ENCODE measurements at places on chromosomes 7 and 10.
A peak's percentile ranks its signal among the peaks of the same experiment; 100 is the strongest.

DNA sequence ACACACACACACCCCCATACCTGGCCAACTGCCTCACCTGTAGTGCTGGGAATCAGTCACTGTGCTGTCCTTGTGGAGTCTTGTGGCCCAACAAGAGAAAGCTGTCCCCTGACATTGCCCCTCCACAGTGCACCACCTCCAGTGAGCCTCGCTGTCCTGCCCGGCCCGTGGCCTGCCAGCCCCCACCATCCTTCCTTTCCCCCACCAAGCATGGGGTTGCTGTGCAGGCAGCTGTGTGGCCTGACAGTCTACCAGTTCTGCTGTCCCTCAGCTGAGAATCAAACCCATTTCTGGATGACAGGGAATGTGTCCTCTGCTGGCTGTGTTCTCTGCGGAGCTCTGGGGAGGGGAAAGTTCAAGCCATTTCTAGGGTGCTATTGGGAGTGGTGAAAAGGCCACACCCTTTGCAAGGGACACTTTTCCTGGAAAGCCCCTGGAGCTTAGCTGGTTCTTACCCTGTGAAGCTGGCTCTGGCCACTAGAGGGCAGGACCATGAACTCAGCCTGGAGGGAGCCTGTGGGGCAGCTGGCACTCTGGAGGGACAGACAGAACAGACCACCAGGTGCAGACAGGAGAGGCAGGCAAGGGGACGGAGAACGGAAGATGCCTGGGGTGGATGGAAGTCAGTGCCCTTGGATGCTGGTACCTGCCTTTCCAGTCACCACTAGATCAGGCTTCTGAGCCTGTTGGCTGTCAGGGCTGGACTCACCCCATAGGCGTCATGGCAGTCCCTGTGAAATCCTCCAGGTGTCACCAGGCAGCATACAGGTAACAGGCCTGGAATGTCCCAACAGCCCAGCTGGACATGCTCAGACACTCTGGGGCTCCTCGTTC is 10.5 kb upstream of the MTPAP start:
- peak; percentile 45 for DNase-seq

- DNase-seq: no peak
Measured at GRCh38 chr7:101934618-101935017, 117.2 kb downstream of the CUX1 start.

DNA sequence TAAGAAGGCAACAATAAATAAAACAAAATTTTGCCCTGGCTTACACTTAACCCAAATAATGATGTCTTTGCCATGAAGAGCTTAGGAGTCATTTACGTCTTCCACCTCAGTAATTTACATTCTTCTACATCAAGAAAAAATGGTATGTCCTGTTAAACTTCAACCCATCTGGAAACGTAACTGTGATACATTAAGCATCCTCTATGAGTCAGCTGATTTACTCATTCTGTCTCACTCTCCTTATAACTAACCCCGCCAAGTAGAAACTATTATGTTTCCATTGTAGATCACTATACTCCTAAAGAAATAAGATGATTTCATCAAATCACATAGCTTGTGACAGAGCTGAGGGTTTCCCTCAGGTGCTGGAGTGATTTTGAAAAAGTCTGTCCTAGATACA is 330.7 kb downstream of the CDC14C start:
- DNase-seq: no peak

DNA sequence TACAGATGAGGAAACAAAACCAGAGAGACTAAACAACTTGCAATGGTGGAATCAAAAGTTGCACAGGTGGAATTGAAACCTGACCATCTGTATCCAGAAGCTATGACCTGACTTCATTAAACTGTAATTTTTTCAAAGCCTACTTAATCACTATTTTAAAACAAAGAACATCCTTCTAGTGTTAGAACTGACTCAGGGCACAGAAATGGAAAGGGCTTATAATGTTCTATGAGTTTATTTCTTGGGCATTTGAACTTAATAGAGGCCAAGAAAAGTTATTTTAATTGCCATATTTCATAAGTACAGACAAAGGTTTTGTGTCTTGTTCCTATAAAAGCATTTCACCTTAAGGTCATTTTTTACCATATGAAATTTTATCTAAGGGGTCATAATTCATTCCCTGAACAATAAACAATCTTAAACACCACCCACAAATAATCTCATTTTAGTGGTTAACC is 8.8 kb downstream of the ITGB1 start:
- DNase-seq: no peak

GRCh38 chr10:33552290-33552689 is 217.8 kb upstream of the NRP1 start:
- DNase-seq: no peak

DNA sequence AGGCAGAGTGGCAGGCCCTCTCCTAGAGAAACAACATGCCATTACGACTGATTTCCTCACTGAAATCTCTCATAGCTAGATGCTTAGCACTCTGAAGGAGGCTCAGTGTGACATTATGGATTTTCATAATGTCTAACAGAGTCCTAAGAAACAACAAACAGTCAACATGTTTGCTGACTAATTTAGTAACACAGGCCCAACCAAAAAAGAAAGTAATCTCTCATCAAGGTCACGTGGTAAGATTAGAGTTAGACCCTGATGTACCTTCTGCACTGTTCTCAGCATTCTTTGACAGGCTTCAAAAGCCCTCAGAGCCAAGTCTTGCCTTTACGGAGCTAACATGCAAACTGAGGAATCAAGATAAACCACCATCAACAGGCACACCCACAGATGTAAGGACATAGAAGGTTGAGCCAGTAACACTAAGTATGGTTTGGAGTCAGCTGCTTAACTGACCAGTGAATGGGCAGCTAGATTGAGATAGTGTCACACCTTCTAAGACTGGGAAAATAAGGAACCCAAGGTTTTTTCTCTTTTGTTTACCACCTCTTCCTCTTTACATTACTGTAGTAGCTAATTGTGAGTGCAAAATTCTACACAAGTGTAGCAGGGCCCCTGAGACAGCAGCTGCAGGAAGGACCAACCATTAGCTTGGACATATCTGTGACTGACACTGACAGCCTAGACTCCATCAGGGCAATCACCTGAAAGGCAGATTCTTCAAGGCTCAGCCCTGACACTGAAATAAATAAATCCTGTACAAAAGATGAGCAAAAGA is 15.3 kb upstream of the KCNIP2 start:
- no peak for DNase-seq

DNA sequence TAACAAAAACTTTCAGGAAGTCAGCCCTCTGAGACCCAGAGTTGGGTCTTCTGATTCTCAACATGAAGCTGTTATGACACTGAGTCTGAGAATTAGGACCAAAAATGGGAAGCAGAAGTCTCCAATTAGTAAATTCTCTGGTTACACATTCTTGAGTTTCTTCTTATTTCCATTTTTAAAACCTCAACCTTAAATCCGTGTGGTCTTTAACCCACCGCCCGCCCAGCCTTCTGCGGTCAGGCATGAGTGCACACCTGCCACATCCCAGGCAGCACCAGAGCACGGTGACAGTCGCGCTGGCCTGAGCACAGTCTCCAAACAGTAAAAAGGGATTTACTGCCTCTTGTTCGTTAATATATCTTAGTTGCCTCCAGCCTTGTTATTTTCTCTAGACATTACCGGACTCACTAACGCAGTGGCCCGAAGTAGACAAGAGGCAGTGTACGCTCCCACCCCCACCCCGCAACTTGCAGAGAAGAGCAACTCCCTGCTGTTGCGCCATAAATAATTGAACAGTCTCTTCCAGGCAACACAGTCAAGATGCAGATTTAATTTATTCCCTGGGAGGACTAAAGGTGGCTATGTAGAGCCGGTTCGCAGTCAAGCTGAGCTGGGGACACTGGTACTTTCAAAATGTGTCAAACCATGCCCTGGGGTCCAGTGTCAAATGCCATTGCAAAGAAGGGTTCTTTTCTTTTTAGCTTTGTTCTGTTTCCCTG is 147.0 kb upstream of the CELF2 start:
- DNase-seq: no peak

DNA sequence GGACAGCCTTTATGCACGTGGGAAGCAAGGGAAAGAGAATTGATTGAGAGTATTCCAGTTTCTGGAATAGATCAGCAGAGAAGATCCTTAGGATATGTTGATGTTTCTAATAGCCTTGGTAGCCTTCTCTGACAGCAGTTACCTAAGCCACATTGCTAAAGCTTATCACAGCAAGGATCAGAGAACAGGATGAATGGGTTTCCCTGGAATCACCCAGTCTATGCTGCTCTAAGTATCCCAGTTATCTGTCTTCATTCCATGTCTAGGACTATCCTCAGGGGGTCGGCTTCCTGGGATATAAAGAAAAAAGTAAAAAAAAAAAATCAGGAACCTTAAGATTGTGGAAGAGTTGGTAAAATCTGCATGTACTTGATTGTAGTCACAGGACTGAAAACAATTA is 352.0 kb upstream of the AKR1E2 start:
- DNase-seq: no peak

- DNase-seq: no peak
Measured at GRCh38 chr7:141042222-141043193, 27.8 kb upstream of the MRPS33 start.

DNA sequence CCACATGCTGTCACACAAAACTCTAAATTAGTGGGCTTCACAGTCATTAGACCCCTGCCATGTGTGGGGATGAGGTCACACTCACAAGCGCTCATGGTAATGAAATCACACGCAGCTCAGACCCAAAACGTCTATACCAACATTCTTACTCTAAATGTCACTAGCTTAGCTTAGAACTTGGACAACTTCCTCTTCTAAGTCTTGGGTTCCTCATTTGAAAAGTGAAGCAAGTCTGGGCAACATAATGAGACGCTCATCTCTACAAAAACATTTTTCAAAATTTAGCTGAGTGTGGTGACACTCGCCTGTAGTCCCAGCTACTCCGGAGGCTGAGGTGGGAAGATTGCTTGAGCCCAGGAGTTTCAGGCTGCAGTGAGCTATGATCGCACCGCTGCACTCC is 92.7 kb upstream of the MACROH2A2 start:
- DNase-seq: no peak

GRCh38 chr7:74097937-74098614 is 14.5 kb downstream of the LIMK1 start:
- DNase-seq: no peak

- no peak for DNase-seq
Measured at GRCh38 chr7:114293289-114294012, 121.2 kb upstream of the FOXP2 start.

DNA sequence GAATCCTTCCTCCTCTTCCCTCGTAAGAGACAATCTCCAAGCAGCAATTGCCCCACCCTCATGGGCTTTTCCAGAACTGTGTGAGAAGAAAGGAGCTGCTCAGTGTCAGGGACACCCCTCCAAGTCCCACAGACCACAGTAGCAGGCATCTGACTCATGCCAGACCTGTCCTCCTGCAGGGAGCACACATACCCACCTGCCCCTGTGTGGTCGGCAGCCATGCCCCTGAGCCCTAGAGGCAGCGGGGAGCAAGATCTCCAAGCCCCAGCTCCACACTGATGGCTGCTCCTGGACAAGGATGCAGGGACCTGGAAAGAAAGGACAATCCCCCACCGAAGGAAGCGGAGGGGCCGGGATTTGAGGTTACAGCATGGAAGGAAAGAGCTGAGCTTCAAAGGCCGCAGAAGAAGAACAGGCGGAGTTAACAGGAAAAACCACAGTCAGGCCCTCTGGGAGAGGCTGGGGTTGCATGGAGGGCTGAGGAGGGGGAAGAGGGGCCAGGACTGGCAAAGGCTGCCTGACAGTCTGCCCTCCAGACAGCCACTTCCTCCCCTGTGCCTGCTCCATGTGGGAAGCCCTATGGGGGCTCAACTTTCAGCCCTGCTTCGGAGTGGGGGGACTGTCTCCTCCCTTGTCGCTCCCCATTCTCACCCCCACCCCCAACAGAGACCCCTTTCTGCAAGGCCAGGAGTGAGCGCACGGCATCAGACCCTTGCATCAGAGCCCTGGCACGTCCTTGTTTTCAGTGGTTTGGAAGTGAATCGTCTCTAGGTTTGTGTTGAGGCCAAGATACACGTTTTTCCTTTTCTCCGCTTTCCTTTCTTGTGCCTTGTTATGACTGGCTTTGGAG is 46.8 kb downstream of the ASB13 start:
- DNase-seq: no peak

GRCh38 chr7:44268671-44269070 is 56.7 kb downstream of the CAMK2B start:
- no peak for DNase-seq

DNA sequence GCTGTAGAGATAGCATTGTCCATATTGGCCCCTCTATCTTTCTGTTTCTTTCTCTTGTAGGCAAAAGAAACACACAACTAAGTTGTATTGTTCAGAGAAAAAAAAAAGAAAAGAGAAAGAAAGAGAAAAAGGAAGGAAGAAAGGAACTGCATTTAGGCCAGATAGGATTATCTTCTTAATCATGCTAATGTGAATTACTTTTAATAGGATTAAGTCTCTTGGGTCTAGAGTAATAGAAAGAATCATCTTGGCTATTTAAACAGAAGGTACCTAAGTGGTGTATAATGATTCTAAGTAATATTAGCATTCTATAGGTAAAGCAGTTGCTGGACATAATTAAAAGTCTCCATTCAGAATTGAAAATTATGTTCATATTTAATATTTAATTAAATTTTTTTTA is 42.2 kb downstream of the GPR85 start:
- no peak for DNase-seq

- peak; percentile 26 for DNase-seq
Measured at GRCh38 chr10:26479766-26480492, 41.8 kb downstream of the APBB1IP start.

Measured in CD4-positive, alpha-beta T cell (primary cell).